ENCODE measurements at places on chromosomes 2 and 18.

GRCh38 chr2:238427435-238428162, 872 bp downstream of the ASB1 start:
- DNase-seq, result peak; percentile 18

GRCh38 chr2:28469947-28470535, 25.8 kb upstream of the PLB1 start:
- no peak for DNase-seq

DNA sequence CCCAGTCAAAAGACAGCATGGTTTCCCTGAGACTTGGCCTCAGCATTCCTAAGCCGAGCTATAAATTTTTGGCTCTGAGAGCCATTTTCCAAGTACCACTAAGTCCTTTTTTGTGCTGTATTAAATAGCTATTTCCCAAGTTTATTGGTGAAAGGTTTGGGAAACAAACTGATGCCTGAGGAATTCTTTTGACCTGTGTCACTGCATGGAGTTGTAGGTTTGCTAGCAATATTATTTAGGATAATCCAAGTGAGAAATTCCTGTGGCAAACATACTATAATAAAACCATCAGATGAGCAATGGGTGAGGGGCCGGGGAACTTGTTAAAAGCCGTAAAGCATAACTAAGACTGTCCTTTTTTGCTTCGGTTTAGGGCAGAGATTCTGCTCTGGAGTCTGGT, 28.4 kb downstream of the ARHGAP28 start:
- DNase-seq, result peak; percentile 72

DNA sequence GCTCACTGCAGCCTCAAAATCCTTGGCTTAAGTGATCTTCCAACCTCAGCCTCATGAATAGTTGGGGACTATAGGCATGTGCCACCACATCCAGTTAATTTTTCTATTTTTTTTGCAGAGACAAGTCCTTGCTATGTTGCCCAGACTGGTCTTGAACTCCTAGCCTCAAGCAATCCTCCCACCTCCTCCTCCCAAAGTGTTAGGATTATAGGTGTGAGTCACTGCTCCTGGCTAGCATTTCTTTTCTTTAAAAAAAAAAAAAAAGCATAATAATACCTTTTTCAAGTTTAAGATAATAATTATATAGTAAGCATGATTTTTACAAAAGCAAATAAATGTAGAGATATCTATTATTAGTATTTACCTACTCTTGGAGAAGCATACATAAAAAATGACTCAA, 36.1 kb downstream of the PPP4R1 start:
- no peak for DNase-seq

- DNase-seq, result peak; percentile 38
Observed at GRCh38 chr2:24721470-24721869, 71.7 kb downstream of the PTRHD1 start.

GRCh38 chr2:230155359-230155758, 64.4 kb downstream of the SP110 start:
- DNase-seq, result no peak

- no peak for DNase-seq
Observed at GRCh38 chr2:108535357-108535631, 1.0 kb downstream of the LIMS1 start.

DNA sequence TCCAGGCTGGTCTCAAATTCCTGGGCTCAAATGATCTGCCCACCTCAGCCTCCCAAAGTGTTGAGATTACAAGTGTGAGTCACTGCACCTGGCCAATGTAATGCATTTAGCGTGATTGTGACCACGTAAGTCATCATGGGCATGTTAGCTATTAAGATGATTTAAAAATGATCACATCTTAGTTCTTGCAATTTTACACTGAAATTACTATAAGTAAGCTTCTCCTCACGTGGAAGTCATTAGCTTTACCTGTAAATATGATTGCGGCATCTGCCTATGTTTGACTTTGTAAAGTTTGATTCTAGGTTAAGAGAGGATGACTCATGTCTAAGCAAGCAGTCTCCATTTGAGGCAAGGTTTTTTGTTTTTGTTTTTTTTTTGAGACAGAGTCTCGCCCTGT, 85.5 kb downstream of the PMAIP1 start:
- no peak for DNase-seq

- no peak for DNase-seq
Observed at GRCh38 chr2:34806891-34807290, 1207.8 kb upstream of the FAM98A start.

- peak; percentile 69 for DNase-seq
Observed at GRCh38 chr2:88659538-88659915, 31.9 kb upstream of the RPIA start.

GRCh38 chr2:120253021-120253882, 600 bp downstream of the RALB start:
- DNase-seq, result peak; percentile 83

- peak; percentile 66 for DNase-seq
Observed at GRCh38 chr2:12606472-12607000, 110.2 kb upstream of the TRIB2 start.

GRCh38 chr18:35443434-35443833, 54.3 kb downstream of the INO80C start:
- DNase-seq, result no peak

DNA sequence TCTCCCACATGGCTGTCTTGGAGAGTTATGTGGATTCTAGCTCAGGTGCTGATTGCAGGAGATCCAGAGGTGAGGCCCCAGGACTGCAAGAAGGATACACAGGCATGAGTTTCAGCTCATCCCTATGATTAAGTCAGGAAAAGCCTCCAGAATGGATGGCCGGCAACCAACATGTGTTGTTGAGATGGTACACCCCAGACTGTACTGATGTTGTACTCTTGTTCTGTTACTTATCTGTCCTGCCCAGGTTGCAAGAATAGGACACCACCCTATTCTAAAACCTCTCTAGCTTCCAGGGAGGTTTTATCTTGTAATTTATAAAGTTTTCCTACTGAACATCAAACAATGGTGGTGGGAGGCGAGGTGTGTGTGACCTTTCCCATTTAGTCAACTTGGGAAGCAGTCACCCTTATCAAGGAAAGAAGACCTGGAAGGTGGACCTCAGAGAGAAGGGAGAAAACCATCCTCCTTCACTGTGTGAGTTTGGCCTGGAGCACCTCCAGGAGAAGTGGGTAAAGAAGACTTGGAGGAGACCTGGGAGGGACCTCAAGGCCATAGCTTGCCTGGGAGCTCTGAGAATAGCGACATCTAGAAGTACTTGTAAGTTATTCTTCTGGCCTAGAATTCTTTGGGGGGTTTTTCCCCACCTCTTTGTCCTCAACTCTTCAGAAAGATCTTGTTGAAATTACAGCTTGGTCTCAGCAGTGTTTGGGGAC, 8.6 kb downstream of the FAM124B start:
- DNase-seq, result no peak

DNA sequence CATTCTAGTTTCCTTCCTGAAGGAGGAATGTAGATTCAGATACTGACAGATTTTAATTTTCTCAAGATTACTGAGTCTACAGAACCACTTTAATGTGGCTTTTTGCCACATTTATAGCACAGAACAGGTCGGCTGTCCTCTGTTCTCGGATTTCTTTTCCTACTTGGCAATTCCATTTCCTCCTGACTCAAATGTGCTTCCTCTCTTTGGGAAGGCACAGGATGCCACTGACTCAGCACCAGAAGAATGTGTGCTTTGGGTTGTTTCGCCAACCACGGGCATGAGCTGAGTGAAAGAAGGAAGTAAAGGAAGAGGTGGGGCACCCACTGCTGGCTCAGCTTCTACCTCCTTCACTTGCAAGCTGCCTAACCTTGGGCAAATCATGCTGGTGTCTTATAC, 970.6 kb upstream of the ACVR2A start:
- DNase-seq, result peak; percentile 77

DNA sequence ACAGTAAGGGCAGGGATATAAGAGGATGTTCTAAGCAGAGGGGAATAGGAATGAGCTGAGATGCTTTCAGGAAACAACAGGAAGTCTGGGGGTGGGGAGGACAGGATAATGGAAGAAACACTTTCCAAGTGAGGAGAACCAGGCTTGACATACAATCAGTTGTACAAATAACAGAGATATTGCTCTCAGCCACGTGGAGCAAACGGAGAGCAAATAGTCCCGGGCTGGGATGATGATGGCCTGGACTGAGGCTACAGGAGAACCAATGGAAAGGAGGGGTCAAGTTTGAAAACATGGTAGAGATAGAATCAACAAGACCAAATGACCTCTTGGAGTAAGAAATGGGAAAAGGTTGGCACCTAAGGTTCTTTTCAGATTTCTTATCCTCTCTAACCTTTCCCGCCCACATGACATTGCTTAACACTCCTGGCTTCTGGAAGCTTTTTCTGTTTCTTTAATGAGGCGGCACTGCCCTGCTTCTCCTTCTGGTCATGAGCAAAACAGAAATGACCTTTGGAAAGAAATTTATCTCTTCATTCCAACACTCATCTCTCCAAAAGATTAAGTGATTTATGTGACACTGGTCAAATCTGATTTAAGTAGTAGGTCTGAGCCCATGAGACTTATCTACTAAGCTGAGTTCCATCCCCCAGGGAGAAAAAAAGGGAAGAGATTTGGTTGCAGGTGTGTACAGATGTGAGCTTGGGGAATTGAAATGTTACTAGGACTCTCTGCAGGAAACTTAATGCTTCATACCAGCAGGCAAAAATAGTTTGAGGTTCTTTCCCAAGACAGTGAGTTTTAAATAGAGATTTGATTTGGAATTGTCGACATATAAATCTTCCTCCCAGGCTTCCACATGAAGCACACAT, 442.9 kb upstream of the HNRNPA3 start:
- DNase-seq, result no peak

DNA sequence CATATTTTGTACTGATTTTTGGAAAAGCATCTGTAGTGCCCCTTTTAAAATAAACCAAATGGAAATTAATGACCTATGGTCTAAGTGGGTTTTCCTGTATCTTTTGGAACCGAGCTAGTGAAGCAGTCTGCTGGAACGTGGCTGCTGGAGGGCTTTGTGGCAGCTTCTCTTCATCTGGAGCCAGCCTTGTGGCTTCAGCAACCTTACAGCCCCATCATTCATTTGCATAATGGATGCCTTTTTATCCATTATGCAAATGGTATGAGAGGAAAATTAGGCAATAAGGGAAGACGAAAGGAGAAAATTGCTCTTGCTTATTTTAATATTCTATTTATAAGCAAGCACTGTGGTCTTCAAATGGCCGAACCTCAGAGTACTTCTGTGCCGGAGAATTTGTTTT, 421.0 kb downstream of the PARD3B start:
- no peak for DNase-seq

GRCh38 chr2:38074058-38074763, 1.7 kb downstream of the CYP1B1 start:
- DNase-seq, result no peak
